Thoracic aorta endothelial cell (primary cell): ENCODE measurements at places on chromosomes 7 and 10. TPM values are rescaled to one million over a fixed set of nuclear protein-coding genes. Genes with fewer than 3 reads are reported as not detected.

GPNMB gene
- 0.13 and 0.72 TPM in 2 replicates for total RNA-seq

IDI2 gene
- not detected in 2 replicates for total RNA-seq

PLXDC2 gene
- 0.93 and 1.5 TPM in 2 replicates for total RNA-seq

GHRHR gene
- 0.14 TPM in 1 of 2 replicates, not detected in the other for total RNA-seq

MMD2 gene
- total RNA-seq, result not detected in 2 replicates

LRIT1 gene
- total RNA-seq, result not detected in 2 replicates

C10orf90 gene
- not detected in 2 replicates for total RNA-seq

TUBB8 gene
- 0.07 TPM in 1 of 2 replicates, not detected in the other for total RNA-seq

GAD2 gene
- not detected in 2 replicates for total RNA-seq

AKR1C2 gene
- total RNA-seq, result 2.0 and 2.2 TPM in 2 replicates

SLC29A4 gene
- total RNA-seq, result 1.5 and 1.9 TPM in 2 replicates
